Occipital lobe (tissue), 3 donors: ENCODE measurements at places on chromosomes 6 and 20.

GRCh38 chr20:51118216-51118615 lies 95.3 kb upstream of the KCNG1 start:
- no peak for DNase-seq

- no peak for DNase-seq
These were observed 9.6 kb downstream of the CLDN20 start for GRCh38 chr6:155273431-155273830.

DNA sequence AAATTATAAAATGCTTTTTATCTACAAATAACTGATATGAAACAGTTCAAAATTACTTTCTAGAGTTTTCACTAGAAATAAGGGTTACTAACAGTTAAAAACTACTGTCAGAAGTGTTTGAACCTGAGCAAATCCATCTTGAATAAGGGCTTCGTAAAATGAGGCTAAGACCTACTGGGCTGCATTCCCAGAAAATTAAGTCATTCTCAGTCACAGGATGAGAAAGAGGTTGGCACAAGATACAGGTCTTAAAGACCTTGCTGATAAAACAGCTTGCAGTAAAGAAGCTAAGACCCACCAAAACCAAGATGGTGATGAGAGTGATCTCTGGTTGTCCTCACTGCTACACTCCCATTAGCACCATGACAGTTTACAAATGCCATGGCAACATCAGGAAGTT lies 93.7 kb downstream of the PLG start:
- no peak for DNase-seq

GRCh38 chr6:26173836-26174145 lies 86.6 kb downstream of the HFE start:
- no peak for DNase-seq

- DNase-seq, result peak; percentile 14
These were observed 237.5 kb upstream of the TAB2 start for GRCh38 chr6:149079911-149080491.

DNA sequence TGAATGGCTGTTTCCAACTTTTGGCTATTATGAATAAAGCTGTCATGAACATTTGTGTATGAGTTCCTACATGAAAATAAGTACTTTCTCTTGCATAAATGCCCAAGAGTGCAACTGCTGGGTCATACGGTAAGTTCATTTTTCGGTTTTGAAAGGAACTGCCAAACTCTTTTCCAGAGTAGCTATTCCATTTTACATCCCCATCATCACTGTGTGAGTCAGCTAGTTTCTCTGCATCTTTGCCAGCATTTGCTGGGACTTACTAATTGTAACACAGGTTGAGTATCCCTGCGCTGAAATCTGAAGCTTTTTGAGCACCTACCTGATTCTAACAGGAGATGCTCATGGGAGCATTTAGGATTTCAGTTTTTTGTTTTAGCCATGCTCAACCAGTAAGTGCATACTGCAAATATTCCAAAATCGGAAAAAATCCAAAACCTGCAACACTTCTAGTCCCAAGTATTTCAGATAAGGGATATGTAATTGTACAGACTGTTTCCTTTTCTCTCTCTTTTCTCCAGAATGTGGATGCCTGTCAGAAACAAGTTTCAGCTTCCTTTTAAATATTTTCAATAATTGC lies 118.4 kb downstream of the DTNBP1 start:
- no peak for DNase-seq

- peak; percentile 70 for DNase-seq
These were observed 78.6 kb upstream of the SLC22A16 start for GRCh38 chr6:110554966-110555460.

DNA sequence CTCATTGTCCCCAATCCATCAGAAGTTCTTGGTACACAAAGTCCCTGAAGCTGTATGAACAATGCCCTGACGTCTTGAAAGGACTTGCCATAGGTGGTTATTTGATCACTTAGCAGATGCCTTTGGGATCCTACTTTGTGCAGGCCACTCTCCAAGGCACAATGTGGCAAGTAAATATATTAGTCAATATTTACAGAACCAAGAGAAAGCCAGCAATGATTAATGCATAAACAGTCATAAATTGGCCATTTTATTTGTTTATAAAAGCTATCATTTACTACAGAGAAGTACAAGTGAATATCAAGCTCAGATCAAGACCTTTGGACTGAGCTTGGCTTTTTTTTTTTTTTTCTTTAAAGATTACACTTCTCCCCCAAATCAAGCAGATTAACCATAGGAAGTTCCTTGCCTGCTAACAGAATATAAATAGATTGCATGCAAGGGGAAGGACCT lies 161.8 kb downstream of the MTHFD1L start:
- no peak for DNase-seq
